Effector CD4-positive, alpha-beta T cell (primary cell): ENCODE measurements at places on chromosomes 1 and 21.

DNA sequence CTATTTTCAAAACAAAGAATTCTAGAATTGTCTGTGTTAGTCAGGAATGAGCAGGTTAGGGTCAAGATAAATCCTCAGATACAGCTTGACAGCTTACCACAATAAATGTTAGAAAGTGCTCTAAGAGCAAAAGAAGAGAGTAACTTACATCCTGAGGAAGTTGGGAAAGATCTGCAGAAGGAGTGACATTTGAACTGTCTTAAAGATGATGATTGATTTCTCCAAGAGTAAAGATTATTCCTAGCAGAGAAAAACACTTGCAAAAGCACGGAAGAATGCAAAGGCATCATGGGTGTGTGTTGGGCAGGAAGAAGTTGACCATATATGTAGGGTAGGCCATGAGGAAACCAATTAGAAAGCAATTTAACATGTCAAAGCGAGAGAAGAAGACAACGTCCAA is 175.4 kb downstream of the LRRC7 start:
- no peak for DNase-seq

- DNase-seq = no peak
These were observed 735.9 kb downstream of the KCNT2 start for GRCh38 chr1:195872376-195872775.

- DNase-seq = no peak
These were observed 363.6 kb upstream of the VAMP3 start for GRCh38 chr1:7407544-7407895.

- no peak for DNase-seq
These were observed 1.2 kb upstream of the PPOX start for GRCh38 chr1:161164901-161165610.

DNA sequence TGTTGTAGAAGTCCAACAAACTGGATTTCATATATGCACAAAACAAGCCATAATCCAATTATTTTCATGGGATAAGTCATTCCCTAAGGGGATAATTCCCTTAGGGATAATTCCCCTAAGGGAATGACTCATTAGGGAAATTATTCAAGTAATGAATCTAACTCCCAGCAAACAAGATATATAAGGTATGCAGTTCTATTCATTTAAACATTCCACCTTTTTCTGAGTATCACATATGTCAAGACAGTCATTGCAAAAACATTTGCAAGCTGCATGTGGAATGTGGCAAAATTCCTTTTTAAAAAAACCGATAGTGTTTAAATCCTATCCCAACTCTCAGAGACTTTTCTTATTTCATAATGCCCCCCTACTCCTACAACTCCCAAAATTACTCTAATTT is 131.2 kb downstream of the AKT3 start:
- no peak for DNase-seq

- no peak for DNase-seq
These were observed 58.6 kb upstream of the ATP1A1 start for GRCh38 chr1:116314305-116314919.

- DNase-seq = no peak
These were observed 192.6 kb upstream of the FGGY start for GRCh38 chr1:59104191-59104760.

DNA sequence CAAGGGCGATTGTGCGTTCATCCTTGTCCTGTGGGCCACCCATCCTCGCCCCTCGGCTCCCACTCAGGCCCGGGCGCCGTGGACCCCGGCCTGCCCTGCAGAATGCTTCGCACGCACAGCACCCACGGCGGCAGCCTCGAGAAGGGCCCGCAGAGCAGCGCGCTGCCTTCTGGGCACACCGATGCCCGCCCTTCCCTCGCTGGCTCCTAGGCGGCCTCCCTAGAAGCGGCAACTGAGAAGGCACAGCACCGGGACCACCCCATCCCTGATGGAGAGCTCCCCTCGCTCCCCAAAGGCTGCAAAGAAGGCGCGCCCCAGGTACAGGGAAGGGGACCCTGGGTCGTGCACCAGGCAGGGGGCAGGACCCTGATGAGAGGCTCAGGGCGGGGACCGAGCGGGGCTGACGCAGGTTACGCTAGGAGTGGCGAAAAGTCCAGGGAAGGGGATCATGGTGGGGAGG is 971 bp downstream of the CAPZB start:
- DNase-seq = no peak

DNA sequence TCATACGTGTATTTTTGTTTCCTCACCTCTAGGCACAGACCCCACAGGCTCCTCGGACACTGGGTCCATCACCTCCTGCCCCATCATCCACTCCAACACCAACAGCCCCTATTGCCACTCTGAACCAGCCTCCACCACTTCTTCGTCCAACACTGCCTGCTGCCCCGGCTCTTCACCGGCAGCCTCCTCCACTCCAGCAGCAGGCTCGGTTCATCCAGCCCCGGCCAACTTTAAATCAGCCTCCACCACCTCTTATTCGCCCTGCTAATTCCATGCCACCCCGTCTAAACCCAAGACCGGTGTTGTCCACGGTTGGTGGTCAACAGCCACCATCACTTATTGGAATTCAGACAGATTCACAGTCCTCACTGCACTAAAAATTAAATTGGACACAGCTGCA is 13.2 kb upstream of the TRAF5 start:
- no peak for DNase-seq

DNA sequence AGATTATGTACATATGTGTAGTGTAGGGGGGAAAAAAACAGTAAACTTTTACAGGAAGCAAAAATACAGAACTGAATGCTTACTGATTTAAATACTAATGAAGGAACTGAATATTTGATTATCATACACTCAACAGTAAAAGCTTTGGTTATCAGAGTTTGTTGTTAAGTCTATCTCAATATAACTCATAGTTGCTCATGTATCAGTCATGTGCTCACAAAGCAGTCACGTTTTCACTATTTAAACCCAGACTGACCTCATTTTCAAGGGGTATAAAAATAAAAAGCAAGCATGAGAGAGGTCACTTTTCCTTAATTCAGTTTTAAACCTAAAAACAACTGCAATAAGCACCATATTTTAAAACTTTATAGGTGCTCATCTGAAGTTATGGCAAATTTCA is 6.9 kb upstream of the NRAS start:
- no peak for DNase-seq

DNA sequence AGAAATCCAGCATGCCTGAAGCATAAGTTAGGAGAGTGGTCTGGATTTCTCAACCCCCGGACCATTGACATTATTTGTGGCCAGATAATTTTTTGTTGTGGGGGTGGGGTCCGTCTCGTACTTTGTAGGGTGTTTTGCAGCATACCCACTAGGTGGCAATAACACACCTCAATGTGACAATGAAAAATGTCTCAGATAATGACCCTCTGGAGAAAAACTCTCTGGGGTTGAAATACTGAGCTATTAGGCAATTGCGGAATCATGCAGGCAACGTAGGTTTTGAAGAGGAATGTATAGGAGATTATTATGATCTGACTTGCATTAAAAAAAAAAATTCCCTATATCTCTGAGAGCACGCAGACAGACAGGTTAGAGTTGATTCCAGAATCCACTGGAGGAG is 25.3 kb upstream of the RRP15 start:
- DNase-seq = no peak
